ENCODE measurements at places on chromosomes 6 and 20.

DNA sequence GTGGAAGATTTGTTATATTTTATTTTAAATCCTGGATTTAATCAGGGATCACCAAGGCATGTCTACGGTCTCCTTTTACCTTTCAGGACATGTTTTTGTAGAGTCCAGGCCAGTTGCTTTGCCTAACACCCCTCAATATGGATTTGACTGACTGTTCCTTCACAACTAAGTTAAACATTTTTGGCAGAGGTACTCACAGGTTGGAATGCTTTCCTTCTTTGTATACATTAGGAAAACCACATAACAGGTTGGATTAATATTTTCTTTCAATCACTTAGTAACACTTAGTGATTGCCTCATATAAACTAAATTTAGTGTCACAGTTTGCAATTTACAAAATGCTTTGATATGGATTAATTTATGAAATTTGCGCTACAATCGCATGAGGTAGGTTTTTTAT, 64.5 kb downstream of the IPCEF1 start:
- no peak for DNase-seq

DNA sequence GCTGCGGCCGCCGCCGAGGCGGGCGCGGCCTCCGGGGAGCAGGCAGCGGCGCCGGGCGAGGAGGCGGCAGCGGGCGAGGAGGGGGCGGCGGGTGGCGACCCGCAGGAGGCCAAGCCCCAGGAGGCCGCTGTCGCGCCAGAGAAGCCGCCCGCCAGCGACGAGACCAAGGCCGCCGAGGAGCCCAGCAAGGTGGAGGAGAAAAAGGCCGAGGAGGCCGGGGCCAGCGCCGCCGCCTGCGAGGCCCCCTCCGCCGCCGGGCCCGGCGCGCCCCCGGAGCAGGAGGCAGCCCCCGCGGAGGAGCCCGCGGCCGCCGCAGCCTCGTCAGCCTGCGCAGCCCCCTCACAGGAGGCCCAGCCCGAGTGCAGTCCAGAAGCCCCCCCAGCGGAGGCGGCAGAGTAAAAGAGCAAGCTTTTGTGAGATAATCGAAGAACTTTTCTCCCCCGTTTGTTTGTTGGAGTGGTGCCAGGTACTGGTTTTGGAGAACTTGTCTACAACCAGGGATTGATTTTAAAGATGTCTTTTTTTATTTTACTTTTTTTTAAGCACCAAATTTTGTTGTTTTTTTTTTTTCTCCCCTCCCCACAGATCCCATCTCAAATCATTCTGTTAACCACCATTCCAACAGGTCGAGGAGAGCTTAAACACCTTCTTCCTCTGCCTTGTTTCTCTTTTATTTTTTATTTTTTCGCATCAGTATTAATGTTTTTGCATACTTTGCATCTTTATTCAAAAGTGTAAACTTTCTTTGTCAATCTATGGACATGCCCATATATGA, 3.2 kb downstream of the MARCKS start:
- DNase-seq: peak; percentile 65

DNA sequence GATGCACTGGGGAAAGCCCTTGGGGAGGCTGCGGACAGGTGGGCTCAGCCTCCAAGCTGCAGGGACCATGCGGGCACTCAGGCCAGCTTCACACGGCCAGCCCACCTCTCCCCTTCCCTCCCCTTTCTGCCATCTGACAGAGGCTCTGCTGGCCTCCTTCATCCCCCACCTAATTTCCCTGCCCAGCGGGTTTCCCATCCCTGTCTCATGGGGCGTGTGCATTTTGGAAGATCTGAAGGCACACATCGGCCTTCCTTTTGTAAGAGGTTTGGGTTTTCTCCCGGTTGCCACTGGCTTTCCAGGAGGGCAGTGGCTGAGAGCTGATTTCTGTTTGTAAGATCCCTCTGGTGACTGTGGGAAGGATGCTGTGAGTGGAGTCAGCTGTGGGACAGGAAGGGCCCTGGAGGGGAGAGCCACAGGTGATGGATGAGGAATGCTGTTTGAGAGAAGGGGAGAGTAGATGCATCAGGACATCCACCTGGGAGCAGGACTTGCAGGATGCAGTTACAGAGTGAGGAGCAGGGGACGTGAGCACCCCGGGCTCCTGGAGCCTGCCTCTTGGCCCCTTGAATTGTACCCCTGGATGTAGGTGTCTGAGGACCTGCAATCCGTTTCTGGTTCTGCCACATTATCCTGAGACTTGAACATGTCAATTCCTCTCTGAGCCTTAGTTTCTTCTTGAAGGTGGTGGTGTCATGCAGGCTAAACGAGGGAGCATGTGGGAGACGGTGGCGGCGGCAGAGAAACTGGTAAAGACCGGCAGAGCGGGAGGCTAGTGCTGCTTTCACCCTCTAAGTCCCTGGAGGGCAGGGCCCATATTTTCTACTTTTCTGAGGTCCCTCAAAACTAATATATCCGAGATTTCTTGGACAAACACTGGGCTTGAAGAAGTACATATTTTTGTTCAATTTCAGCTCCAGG, 5.9 kb upstream of the TUBB1 start:
- no peak for DNase-seq

DNA sequence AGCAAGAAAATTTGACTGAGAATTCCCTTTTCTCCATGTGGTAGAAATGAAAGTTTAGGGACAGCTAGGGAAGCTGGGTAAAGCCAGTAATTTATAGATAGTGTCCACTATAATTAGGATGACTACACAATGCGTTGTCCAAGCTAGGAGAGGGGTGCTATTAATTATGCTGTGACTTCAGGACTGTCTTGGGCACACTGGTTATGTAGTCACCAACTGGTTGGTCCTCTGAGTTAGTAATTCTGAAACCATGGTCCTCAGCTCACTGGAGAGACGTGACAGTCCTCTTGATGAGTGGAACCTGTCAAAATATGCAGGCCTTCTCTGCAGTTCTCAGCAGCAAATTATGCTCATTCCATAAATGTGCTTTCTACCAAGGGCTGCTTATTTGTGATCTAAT, 94.6 kb upstream of the ENPP5 start:
- DNase-seq: no peak

GRCh38 chr6:109165392-109165974, 70.2 kb downstream of the CEP57L1 start:
- peak; percentile 53 for DNase-seq

- DNase-seq: no peak
These were observed 950 bp downstream of the KCTD20 start for GRCh38 chr6:36443471-36444428.

- DNase-seq: no peak
These were observed 189.3 kb downstream of the TRIM27 start for GRCh38 chr6:28734443-28734959.

DNA sequence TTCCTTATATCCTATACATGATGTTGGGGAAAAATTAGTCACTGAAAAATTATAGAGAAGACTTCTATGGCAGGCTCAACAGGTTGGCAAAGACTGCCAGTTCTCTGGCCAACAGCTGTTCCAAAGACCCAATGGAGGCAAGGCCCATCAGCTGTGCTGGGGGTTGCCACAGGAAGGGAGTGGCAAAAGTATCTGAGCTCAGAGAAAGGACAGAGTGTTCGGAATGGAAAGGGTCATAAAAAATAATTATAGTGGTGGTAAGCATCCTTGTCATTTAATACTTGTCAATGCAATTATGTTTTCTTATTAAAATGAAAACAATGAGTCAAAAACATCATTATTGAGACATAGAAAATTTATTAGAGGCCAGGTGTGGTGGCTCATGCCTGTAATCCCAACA, 36.1 kb downstream of the FASTKD5 start:
- no peak for DNase-seq

GRCh38 chr20:12723811-12724210, 285.0 kb upstream of the SPTLC3 start:
- no peak for DNase-seq

DNA sequence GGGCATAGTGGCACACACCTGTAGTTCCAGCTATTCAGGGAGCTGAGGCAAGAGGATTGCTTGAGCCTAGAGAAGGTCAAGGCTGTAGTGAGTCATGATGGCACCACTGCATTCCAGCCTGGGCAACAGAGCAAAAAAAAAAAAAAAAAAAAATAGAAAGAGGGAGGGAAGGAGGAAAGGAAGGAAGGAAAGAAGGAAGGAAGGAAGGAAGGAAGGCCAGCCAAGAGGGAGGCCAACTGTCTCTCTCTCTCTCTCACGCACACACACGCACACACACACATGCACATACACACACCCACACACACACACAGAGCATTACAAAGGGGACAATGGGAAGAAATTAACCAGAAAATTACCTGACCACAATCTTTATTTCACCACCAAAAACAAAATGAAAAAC, 50.6 kb upstream of the COL9A1 start:
- no peak for DNase-seq

DNA sequence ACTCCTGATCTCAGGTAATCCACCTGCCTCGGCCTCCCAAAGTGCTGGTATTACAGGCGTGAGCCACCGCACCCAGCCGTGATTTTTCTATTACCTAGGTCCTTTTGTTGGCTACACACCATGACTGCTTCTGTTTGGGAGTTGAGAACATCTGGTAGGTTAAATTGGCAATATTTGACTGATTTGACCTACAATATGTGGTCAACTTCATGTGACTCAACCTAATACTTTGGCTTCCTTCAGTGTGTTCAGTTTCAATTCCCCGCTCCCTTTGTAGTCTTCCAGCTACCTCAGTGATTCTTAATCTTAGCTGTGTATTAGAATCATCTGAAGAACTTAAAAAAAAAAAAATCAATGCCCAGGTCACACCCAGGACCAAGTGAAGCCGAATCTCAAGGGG, 47.4 kb downstream of the MYB start:
- DNase-seq: no peak

Measured in left hindlimb (tissue), 1 donor.